Progenitor cell of endocrine pancreas (in vitro differentiated cells): ENCODE measurements at places on chromosomes 3 and 15. TPM values are rescaled to one million over a fixed set of nuclear protein-coding genes. Genes with fewer than 3 reads are reported as not detected.

The SPCS1 gene
- 85.1 and 89.6 TPM in 2 replicates for total RNA-seq

GRCh38 chr15:33831646-33832045 is 136.7 kb upstream of the CHRM5 start:
- no peaks in the 10 kb centered on the region for H3K27me3 ChIP-seq
- H3K36me3 ChIP-seq, result no peaks in the 10 kb centered on the region
- DNase-seq, result no peak
- H3K4me1 ChIP-seq, result no peaks in the 10 kb centered on the region
- H3K4me3 ChIP-seq, result no peak overlapping the region

DNA sequence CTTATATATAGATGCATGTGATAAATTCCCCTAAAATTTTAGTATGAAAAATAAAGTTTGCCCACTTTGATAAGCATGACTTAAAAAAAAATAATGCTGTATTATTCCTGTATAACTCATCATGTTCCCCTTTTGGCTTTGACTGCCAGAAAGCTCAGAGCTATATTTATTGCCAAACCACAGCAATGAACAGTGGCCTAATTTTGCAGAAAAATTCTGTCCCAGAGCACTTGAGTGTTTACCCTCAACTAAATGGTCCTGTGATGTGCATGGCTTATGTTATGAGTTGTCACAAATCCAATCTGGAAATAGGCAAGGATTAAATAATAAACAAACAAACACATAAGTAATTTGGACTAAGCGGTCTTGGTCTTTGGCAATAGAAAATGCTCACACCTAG is 276.7 kb downstream of the SLC9A9 start:
- peaks cover 11% of the 10 kb centered on the region for H3K4me1 ChIP-seq
- DNase-seq, result no peak
- H3K4me3 ChIP-seq, result no peak overlapping the region
- no peaks in the 10 kb centered on the region for H3K36me3 ChIP-seq

The MST1R gene
- 4.4 and 6.5 TPM in 2 replicates for total RNA-seq

DNA sequence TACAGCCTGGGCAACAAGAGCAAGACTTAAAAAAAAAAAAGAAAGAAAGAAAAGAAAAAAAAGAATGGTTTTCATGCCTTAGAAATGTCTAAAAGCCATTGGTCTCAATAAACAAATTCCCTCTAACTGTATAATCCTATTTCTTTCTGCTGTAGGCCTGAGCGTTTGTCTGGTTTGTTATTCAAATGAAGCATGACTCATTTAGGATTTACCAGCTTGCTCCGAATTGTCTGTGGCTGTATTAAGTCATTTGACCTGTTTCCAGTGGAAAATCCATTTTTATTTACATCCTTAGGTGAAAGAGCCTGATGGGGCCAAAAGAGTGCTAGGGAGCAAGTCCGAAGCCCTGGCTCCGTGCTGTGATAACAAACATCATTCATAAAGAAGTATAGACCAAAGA is 73.8 kb downstream of the BDH1 start:
- H3K4me1 ChIP-seq, result no peaks in the 10 kb centered on the region
- no peak overlapping the region for H3K4me3 ChIP-seq
- no peak for DNase-seq
- peaks cover 20% of the 10 kb centered on the region for H3K27me3 ChIP-seq
- H3K27ac ChIP-seq, result no peak overlapping the region

The RBP2 gene
- not detected in 2 replicates for total RNA-seq

DNA sequence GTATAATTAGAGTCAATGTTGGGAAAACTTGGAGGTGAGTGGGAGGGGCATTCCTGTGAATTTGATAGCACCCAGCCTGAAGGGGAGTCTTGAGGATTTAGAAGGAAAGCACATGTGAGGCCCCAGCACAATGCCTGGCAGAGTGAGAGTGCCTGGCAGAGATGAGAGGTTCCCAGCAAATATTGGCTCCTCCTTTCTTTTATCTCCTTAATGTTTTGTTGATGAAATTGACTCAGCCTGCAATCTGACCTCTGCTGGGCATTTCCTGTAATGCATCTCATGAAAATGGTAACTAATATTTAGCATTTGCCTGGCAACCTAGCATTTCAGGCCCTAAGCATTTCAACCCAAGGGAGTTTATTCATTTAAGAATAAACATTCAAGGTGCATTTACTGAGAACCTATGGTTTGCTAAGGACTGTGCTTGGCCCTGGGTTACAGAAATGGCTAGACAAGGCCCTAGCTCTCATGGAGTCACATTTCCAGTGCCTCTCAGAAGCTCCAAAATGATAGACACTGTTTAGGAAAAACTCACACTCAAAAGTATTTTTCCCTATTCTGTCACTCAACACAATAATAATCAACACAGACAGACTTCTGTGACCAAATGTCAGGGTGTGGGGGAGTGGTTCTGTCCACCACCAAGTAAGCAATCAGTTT is 19.0 kb downstream of the PDHB start:
- peak; percentile 17 for DNase-seq
- H3K27ac ChIP-seq, result peak overlapping the region; percentile 5
- no peaks in the 10 kb centered on the region for H3K36me3 ChIP-seq
- H3K4me3 ChIP-seq, result no peak overlapping the region

DNA sequence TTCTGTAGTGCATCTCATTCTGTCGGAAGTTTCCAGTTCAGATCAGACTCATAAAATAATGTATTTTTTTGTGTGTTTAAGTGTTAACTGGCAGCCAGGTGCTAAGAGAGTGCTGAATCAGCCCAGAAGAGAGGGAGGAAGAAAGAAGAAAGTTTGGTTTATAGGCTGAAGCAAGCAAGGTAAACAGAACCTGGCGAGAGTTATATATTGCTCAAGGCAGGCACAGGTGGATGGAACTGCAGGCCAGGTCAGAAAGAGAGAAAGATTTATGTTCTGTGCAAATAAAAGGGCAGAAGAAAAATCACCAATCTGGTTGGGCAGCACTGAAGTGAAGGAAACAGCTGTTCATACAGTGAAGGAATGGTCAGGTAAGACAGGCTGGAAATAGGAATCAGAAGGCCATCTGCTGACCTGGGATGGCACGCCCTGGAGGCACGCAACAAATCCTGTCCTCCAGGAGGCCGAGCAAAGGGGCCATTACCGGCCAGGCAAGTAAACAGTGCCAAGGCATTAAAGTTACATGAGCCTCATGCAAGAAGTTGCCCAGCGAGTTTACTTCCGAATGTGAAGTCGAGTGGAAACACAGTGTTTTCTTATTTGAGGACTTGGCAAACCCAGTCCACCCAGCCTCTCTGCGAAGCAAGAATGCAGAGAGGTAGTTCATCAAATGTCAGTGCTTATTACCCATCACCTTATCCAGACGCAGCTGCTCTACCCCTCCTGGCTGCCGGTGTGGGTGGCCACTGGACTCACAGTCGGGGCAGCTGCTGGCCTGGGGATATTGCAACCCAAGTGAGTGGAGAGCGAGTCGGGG is 309.8 kb downstream of the VPS13C start:
- H3K27ac ChIP-seq, result peak overlapping the region; percentile 2
- H3K4me3 ChIP-seq, result no peak overlapping the region

GRCh38 chr3:14859880-14860279 is 41.1 kb downstream of the FGD5 start:
- H3K36me3 ChIP-seq, result no peaks in the 10 kb centered on the region
- no peak overlapping the region for H3K27ac ChIP-seq
- no peak for DNase-seq
- H3K27me3 ChIP-seq, result peaks cover 28% of the 10 kb centered on the region
- H3K4me1 ChIP-seq, result no peaks in the 10 kb centered on the region

GRCh38 chr15:91113030-91113429 is 13.0 kb downstream of the SV2B start:
- no peak overlapping the region for H3K4me3 ChIP-seq
- H3K27me3 ChIP-seq, result peaks cover 27% of the 10 kb centered on the region
- H3K27ac ChIP-seq, result no peak overlapping the region
- H3K4me1 ChIP-seq, result peaks cover 16% of the 10 kb centered on the region

The PIERCE2 gene
- 4.7 and 5.8 TPM in 2 replicates for total RNA-seq

- H3K27ac ChIP-seq, result no peak overlapping the region
- peaks cover 2% of the 10 kb centered on the region for H3K4me1 ChIP-seq
- H3K36me3 ChIP-seq, result peaks cover 15% of the 10 kb centered on the region
- no peak for DNase-seq
Observed at GRCh38 chr3:97954228-97954827, 17.9 kb downstream of the RIOX2 start.

The MED12L gene
- 8.9 and 10.8 TPM in 2 replicates for total RNA-seq

DNA sequence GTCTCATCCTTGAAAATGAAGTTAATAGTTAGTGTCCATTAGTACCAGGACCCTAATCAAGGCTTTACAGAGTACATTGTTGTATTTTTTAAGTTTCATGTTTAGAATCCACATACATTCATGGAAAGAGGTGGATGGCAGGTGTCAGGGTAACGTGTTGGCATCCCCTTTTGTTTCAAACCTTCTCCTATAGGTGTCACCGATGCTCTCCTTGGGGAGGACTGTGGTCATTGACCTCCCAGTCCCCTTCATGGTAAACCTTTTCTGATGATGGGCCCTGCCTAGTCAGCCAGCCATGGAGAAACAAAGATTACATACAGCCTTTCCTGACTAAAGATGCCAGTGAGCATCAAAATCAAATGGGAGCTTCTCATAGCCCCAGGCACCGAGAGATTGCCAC is 574.8 kb downstream of the AGBL1 start:
- no peak overlapping the region for H3K27ac ChIP-seq
- H3K36me3 ChIP-seq, result no peaks in the 10 kb centered on the region
- H3K4me3 ChIP-seq, result no peak overlapping the region
- no peak for DNase-seq
- H3K27me3 ChIP-seq, result no peaks in the 10 kb centered on the region

The CFAP100 gene
- total RNA-seq, result 0.79 and 1.00 TPM in 2 replicates

GRCh38 chr15:98699591-98700424 is 51.5 kb downstream of the IGF1R start:
- peak overlapping the region; percentile 47 for H3K27ac ChIP-seq
- H3K4me3 ChIP-seq, result no peak overlapping the region
- peaks cover 41% of the 10 kb centered on the region for H3K4me1 ChIP-seq
- DNase-seq, result no peak
- H3K36me3 ChIP-seq, result no peaks in the 10 kb centered on the region

DNA sequence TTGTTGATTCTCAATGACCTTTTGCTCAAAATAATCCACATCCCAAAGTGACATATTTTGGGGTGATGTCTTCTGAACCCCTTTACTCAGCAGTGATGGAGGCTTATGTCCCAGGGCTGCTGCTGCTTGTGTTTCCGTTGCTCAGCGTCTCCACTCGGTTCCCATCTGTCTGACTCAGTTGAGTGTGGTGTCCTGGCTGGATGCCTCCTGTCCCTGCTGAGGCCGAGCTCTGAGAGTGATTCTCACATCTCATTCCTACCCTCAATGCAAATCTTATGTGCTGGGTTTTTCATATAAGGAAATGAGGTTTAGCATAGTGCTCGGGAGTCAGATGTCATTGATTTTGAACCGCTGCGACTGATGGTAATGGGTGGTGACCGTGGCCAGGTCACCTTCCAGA is 247.4 kb downstream of the GABRG3 start:
- H3K4me1 ChIP-seq, result no peaks in the 10 kb centered on the region
- no peaks in the 10 kb centered on the region for H3K36me3 ChIP-seq
- H3K27me3 ChIP-seq, result peaks cover 4% of the 10 kb centered on the region

DNA sequence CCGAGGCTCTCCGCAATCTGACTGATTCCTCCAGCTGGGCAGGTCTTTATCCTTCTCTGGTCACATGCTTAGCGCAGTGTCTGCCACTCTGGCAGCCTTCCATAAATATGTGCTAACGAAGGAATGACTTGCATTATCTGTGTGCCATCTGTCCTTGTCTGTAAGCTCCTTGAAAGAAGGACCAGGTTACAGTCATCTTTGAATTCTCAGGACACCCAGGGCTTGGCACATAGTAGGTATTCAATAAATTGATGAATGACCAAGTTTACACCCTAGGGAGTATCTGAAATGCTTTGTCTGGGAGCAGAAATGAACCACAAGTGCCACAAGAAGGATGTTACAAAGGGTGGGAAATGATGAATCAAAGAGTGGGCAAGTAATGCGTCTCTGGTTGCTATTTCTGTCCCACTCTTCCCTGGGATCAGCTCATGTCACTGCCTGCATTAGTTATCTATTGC is 16.5 kb upstream of the FAM3D start:
- H3K36me3 ChIP-seq, result no peaks in the 10 kb centered on the region
- DNase-seq, result no peak
- no peak overlapping the region for H3K4me3 ChIP-seq
- H3K27ac ChIP-seq, result no peak overlapping the region

The MYNN gene
- 15.5 and 15.8 TPM in 2 replicates for total RNA-seq

DNA sequence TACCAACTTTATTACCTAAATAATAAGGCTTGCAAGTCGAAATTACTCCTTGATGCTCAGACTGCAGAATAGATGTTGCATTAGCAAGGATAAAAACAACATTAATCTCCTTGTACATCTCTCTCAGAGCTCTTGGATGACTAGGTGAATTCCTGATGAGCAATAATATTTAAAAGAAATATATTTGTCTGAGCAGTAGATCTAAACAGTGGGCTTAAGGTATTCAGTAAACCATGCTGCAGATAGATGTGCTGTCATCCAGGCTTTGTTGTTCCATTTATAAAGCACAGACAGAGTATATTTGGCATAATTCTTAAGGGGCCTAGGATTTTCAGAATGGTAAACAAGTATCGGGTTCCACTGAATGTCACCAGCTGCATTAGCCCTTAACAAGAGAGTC is 257.1 kb downstream of the TUSC7 start:
- no peak overlapping the region for H3K4me3 ChIP-seq
- no peaks in the 10 kb centered on the region for H3K4me1 ChIP-seq
- H3K27ac ChIP-seq, result no peak overlapping the region
- no peaks in the 10 kb centered on the region for H3K36me3 ChIP-seq
- no peaks in the 10 kb centered on the region for H3K27me3 ChIP-seq

- H3K4me3 ChIP-seq, result no peak overlapping the region
- peaks cover 12% of the 10 kb centered on the region for H3K4me1 ChIP-seq
- H3K27me3 ChIP-seq, result peaks cover 37% of the 10 kb centered on the region
Observed at GRCh38 chr3:50518436-50518835, 15.0 kb upstream of the CACNA2D2 start.

DNA sequence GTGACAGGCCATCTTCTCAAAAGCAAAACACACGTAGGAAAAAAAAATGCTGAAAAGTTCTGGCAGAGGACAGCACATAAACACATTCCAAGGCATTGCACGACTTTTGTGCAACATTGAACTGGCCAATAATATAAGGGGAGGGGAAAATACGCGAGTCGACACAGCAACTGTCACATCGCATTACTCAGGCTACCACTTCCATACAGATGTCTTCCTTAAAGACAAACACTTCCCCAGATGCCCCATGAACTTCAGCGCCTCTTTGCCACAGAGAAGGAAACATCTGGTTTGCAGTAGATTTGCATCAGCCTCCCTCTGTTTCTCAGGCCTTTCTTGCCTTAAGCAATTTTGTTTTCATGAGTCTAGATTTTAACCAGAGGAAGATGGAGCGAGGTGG is 144.4 kb upstream of the IGF1R start:
- peaks cover 60% of the 10 kb centered on the region for H3K27me3 ChIP-seq
- DNase-seq, result no peak
- H3K27ac ChIP-seq, result no peak overlapping the region
- no peaks in the 10 kb centered on the region for H3K36me3 ChIP-seq
- H3K4me3 ChIP-seq, result no peak overlapping the region

The PCCB gene
- 37.4 and 44.2 TPM in 2 replicates for total RNA-seq
